Ovary (tissue), 10 donors: ENCODE measurements at places on chromosomes 1 and 21. TPM values are rescaled to one million over a fixed set of nuclear protein-coding genes. Genes with fewer than 3 reads are reported as not detected.

DCST1 gene
- total RNA-seq: 0.30 TPM

FAM72D gene
- total RNA-seq: not detected

THEM5 gene
- not detected for total RNA-seq

GRCh38 chr1:206770531-206771337 is at the start of gene IL19:
IL19 (plus strand) TSS chr1:206770773; CDS start chr1:206836663, 65,890 bp downstream.
- H3K4me3 ChIP-seq: no peak within 1 kb of the TSS
- no peaks in the 10 kb centered on the region for H3K36me3 ChIP-seq
- H3K27me3 ChIP-seq: no peaks in the 10 kb centered on the region
- no peaks in the 10 kb centered on the region for H3K4me1 ChIP-seq
- no peak for DNase-seq
- H3K27ac ChIP-seq: no peak within 1 kb of the TSS

DNA sequence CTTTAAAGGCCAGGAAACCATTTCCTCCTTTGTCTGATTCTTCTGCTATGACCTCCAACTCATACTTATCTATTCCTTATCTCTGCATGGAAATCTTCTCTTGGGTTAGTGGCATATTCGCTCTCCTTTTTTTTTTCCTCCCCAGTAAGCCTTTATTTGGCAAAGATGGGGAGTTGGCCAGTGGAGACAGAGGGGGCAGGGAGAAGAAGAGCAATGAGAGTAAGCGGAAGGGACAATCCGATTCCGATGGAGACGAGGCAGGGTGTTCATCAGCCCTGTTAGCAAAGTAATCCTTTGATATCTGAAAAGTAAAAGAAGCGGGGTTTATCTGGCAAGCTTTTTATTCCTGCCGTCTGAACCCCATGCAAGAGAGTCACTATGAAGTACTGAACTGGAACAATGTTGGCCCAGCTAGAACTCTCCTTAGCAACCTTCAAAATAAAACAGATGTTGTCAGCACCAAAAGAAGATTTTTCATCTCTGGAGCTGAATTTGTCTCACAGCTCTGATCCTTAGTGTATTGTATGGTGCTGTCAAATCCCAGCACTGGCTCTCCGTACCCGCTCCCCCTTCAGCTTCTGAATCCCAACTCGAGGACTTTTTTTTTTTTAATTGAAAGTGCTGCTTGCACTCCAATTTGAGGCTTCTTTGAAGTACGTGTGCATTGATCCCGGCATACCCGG is 40.9 kb downstream of the PTGFRN start:
- H3K36me3 ChIP-seq: no peaks in the 10 kb centered on the region
- no peak overlapping the region for H3K27ac ChIP-seq
- no peak for DNase-seq
- no peaks in the 10 kb centered on the region for H3K4me1 ChIP-seq
- peak overlapping the region; percentile 5 for H3K4me3 ChIP-seq

DNA sequence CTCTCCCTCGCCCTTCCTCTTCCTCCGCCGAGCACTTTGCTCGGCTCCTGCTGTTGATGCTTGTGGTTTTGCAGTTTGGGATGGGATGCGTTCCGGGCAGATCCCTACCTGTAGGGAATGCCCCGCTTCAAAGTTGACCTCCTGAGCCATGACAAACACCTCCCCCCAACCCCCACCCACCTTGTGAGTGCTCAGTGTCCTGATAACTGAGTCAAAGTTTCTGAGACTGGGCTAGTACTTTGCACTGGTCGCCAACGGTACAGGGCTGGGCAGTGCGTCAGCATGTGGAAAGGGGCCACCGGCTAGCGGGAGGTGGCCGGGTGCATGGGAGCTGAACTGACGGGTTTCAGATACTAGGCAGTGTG is 771 bp downstream of the RABGAP1L start:
- H3K27me3 ChIP-seq: no peaks in the 10 kb centered on the region
- no peaks in the 10 kb centered on the region for H3K36me3 ChIP-seq
- peak overlapping the region; percentile 95 for H3K4me3 ChIP-seq

DNA sequence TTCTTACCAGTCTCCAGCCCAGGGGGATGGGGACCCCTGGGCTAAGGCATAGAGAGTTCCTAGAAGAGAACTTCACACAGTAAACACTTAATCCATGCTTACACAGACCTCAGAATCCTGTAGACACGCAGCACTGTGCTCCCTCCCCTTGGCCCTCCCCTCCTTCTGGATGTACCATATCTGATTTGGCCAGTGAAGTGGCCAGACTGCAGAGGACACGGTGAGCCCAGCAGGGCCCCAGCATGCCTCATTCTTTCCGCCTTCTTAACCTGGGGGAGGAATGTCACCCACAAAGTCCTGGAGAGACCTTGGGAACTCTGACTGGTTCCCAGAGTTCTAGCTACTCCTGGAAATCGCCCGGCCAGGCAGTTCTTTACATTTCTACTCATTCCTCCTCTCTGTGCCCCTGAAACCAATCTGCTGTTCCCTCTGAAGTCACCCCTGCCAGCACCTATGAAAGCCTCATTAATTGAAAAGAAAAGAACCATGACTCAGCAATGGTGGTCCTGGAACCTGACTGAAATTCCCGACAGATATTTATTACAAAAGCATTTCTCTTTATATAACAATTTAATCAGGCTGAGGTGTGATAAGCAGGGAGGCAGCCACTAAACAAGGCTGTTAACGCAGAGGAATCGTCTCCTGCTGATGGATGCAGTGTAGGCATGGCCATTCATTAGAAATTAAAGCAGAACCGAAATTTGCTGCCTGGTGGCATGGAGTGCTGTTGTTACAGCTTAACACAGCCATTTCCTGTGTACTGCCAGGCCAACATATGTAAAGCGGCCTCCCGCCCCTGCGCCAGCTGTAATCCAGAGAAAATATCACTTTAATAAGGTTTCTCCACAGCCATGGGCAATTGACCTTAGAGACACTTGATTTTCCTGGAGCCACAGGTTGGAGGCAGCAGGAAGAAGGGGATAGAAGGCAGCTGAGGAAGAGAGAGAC is 74.6 kb upstream of the KCND3 start:
- H3K27ac ChIP-seq: no peak overlapping the region
- H3K36me3 ChIP-seq: no peaks in the 10 kb centered on the region
- H3K27me3 ChIP-seq: no peaks in the 10 kb centered on the region
- no peak for DNase-seq

- no peaks in the 10 kb centered on the region for H3K27me3 ChIP-seq
- H3K27ac ChIP-seq: no peak overlapping the region
- H3K4me3 ChIP-seq: no peak overlapping the region
- H3K4me1 ChIP-seq: no peaks in the 10 kb centered on the region
- no peaks in the 10 kb centered on the region for H3K36me3 ChIP-seq
Measured at GRCh38 chr1:34663031-34663430, 91.8 kb upstream of the GJB5 start.
